Endothelial cell (in vitro differentiated cells): ENCODE measurements at places on chromosomes 6 and 20.

DNA sequence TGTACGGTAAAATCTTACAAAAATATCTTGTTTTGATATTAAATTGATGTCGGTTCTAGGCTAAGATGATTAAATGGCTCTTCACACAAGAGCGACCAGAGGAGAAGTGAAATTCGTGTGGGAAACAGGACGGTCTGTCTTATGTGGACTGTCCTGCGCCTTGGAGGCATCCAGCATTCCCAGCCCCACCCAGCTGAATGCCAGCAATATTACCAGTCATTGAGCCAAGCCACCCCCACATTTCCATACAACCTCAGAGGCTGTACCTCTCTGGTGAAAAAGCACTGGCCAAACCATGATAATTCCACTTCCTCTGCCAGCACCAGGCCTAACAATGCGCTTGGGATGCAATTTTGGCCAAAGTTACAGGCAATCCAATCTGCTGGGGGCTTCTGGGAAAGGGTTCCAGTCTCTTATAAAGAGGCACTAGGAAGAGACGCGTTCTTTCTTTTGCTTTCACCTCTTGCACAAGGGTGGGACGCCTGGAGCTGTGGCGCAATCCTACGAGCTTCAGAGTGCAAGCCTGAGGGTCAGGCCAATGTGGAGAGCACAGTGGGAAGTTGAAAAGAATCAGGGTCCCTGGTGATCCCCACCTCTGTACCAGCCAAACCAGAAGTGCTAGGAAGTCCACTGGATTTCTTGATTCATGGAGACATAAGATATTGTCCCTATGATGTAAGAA is 213.1 kb downstream of the PREX1 start:
- DNase-seq = no peak
- H3K36me3 ChIP-seq = no peaks in the 10 kb centered on the region
- H3K4me1 ChIP-seq = peaks cover 5% of the 10 kb centered on the region
- no peak overlapping the region for H3K27ac ChIP-seq
- peaks cover 12% of the 10 kb centered on the region for H3K27me3 ChIP-seq
- no peak overlapping the region for H3K4me3 ChIP-seq

- DNase-seq = no peak
- H3K27ac ChIP-seq = peak overlapping the region; percentile 36
- H3K4me1 ChIP-seq = peaks cover 2% of the 10 kb centered on the region
- peaks cover 35% of the 10 kb centered on the region for H3K27me3 ChIP-seq
- H3K4me3 ChIP-seq = no peak overlapping the region
Observed at GRCh38 chr20:29410806-29411457, 1846.5 kb upstream of the DEFB115 start.

DNA sequence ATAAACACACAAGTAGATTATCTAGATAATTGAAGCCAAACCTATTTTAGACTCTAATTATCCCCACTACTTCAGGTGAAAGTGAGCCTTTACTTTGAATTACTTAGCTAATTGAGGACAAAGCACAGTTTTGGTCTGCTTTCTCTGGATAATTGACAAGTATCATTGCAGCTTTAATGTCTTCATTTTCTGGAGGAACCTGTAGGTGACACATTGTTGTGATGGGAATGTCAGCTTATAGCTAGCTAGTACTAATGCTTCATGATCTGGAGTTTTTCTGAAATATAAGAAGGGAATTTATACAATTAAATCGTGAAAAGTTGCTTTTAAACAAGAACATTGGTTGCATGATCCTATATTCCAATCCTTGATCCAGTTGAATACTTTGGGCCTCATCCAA is 319.3 kb upstream of the CITED2 start:
- H3K27me3 ChIP-seq = no peaks in the 10 kb centered on the region
- H3K4me3 ChIP-seq = no peak overlapping the region
- no peaks in the 10 kb centered on the region for H3K4me1 ChIP-seq
- no peak overlapping the region for H3K27ac ChIP-seq

- H3K4me1 ChIP-seq = no peaks in the 10 kb centered on the region
- H3K4me3 ChIP-seq = no peak overlapping the region
- no peaks in the 10 kb centered on the region for H3K36me3 ChIP-seq
- peaks cover 3% of the 10 kb centered on the region for H3K27me3 ChIP-seq
Observed at GRCh38 chr20:61963149-61963548, 102.5 kb downstream of the TAF4 start.

GRCh38 chr6:144347933-144348332 is 62.8 kb downstream of the UTRN start:
- H3K4me1 ChIP-seq = peaks cover 66% of the 10 kb centered on the region
- peaks cover 14% of the 10 kb centered on the region for H3K36me3 ChIP-seq
- DNase-seq = no peak
- peak overlapping the region; percentile 33 for H3K27ac ChIP-seq
- peaks cover 13% of the 10 kb centered on the region for H3K27me3 ChIP-seq

DNA sequence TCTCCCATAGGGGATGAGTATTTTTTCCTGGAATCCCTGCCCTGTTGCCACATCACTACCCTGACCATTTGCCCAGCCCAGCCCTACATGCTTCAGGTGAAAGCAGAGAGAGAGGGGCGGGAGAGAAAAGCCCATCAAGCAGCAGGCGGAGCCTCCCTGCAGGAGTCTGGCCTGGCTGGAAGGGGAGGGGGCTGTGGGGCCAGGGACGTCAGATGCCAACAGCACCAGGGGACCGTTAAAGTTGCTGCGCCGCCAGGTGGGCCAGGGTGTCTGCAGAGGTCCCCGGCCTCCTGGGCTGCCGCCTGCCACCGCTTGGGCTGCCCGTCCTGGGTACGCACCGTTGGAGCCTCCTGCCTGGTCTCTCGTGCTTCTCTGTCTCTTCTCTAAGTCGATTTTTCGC is 757 bp upstream of the R3HDML start:
- no peaks in the 10 kb centered on the region for H3K4me1 ChIP-seq
- no peak overlapping the region for H3K4me3 ChIP-seq
- H3K27me3 ChIP-seq = peaks cover 3% of the 10 kb centered on the region
- H3K36me3 ChIP-seq = no peaks in the 10 kb centered on the region
- no peak overlapping the region for H3K27ac ChIP-seq

DNA sequence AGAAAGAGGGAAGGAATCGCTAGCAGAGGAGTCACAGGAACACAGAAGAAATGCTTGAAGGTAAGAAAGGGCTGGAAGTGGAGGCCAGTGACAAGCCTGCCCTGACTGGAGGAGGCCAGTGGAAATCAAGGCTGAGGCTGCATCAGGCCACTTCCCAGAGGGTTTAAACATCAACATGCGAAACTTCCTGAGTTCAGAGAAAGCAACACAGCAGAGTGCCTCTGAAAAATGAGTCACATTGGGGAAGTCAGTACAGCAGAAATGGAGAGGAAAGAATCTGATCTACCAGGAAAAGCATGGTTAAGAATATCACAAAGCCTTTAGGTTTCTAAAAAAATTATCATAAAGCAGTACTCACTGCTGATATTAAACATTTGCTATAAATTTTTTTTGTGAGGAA is 23.3 kb downstream of the NAPB start:
- no peak overlapping the region for H3K4me3 ChIP-seq
- H3K36me3 ChIP-seq = peaks cover 17% of the 10 kb centered on the region
- no peak for DNase-seq
- peaks cover 1% of the 10 kb centered on the region for H3K27me3 ChIP-seq
- peaks cover 10% of the 10 kb centered on the region for H3K4me1 ChIP-seq

GRCh38 chr20:64090165-64090564 is 6.0 kb upstream of the LKAAEAR1 start:
- peaks cover 9% of the 10 kb centered on the region for H3K4me1 ChIP-seq
- no peak for DNase-seq
- peaks cover 16% of the 10 kb centered on the region for H3K36me3 ChIP-seq
- peak overlapping the region; percentile 72 for H3K27ac ChIP-seq
- H3K27me3 ChIP-seq = peaks cover 31% of the 10 kb centered on the region

DNA sequence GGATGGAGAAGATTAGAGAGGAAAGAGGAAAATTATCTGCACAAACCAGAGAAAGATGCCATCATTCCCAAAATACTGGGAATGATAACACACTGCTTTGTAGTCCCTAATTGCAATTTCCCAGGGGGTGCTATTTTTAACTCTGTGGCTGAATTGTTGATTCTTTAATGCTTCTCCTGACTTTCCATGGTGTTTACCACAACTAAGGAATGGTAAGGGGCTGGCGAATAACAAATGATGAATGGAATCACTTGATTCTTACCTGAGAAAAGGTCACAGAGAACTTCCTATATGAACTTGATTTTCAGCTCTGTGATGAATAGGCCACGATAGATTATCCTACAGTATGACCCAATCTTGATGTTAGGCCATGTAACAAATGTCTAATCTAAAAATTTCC is 22.0 kb upstream of the IGF2R start:
- H3K4me1 ChIP-seq = peaks cover 10% of the 10 kb centered on the region
- H3K4me3 ChIP-seq = no peak overlapping the region
- no peak for DNase-seq
- H3K36me3 ChIP-seq = peaks cover 6% of the 10 kb centered on the region
- H3K27ac ChIP-seq = no peak overlapping the region
- peaks cover 3% of the 10 kb centered on the region for H3K27me3 ChIP-seq

GRCh38 chr20:10665791-10666190 is 8.0 kb downstream of the JAG1 start:
- peak overlapping the region; percentile 70 for H3K27ac ChIP-seq
- H3K4me1 ChIP-seq = peaks cover 84% of the 10 kb centered on the region
- H3K4me3 ChIP-seq = peak overlapping the region; percentile 79

- peaks cover 15% of the 10 kb centered on the region for H3K36me3 ChIP-seq
- no peaks in the 10 kb centered on the region for H3K4me1 ChIP-seq
- H3K27ac ChIP-seq = no peak overlapping the region
- no peak for DNase-seq
- peaks cover 10% of the 10 kb centered on the region for H3K27me3 ChIP-seq
Observed at GRCh38 chr20:43513372-43513930, 6.0 kb downstream of the L3MBTL1 start.

DNA sequence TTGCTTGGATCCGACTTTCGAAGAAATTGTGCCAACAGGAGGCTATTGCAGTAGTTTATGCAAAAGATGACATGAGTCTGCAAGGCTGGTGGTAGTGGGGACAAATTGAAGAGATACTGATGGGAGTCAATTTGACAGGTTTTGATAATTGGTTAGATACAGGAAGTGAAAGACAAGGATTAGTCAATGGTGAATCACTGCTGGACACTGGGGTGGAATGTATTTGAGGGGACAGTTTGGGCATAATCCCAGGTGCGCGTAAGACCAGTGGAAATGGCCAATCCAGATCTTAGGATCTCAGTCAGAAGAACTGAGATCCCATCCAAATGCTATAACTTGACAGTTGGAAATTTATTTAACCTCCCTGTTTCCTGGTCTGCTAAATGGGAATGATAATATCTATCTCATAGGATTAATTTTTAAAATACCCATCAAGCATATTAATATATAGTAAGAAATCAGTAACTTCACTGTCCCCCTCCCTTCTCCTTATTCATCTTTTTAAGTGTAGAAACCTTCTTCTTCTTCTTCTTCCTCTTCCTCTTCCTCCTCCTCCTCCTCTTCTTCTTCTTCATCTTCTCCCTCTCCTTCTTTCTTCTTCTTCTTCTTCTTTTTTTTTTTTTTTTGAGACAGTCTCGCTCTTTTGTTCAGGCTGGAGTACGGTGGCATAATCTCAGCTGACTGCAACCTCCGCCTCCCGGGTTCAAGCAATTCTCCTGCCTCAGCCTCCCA is 30.9 kb upstream of the ERVFRD-1 start:
- H3K27ac ChIP-seq = no peak overlapping the region
- no peaks in the 10 kb centered on the region for H3K27me3 ChIP-seq
- H3K4me1 ChIP-seq = peaks cover 7% of the 10 kb centered on the region

DNA sequence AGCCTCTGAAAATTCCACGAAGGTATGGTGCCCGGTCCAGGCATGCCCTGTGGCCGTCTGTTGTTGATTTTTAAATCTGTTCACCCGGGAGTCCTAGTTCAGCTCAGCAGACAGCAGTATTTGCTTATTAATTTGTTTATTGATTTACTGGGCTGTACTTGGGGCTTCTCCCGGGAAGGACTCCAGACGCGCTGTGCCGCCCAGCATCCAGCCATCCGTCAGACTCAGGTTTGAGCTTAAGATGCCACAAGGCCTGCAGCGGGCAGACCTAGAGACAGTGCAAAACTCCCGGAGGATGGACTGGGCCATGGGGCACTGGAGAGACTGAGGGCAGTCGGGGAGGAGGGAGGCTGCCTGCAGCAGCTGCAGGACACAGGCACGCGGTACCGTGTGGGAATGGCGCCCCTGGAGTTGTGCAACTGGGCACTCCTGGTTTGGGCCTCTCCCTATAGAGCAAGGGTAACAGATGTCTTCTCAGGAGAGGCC is 17.3 kb upstream of the CCDC167 start:
- H3K36me3 ChIP-seq = no peaks in the 10 kb centered on the region
- no peak overlapping the region for H3K4me3 ChIP-seq
- no peak overlapping the region for H3K27ac ChIP-seq
- H3K27me3 ChIP-seq = peaks cover 9% of the 10 kb centered on the region
- DNase-seq = no peak

GRCh38 chr20:37881601-37882343 is 21.2 kb upstream of the VSTM2L start:
- peaks cover 2% of the 10 kb centered on the region for H3K27me3 ChIP-seq
- peaks cover 2% of the 10 kb centered on the region for H3K4me1 ChIP-seq
- H3K36me3 ChIP-seq = no peaks in the 10 kb centered on the region

- peaks cover 9% of the 10 kb centered on the region for H3K4me1 ChIP-seq
- no peaks in the 10 kb centered on the region for H3K27me3 ChIP-seq
- no peaks in the 10 kb centered on the region for H3K36me3 ChIP-seq
- no peak overlapping the region for H3K4me3 ChIP-seq
Observed at GRCh38 chr6:88815491-88815890, 147.9 kb downstream of the RNGTT start.

GRCh38 chr6:31651602-31652191 is 764 bp downstream of the BAG6 start:
- peaks cover 20% of the 10 kb centered on the region for H3K36me3 ChIP-seq
- H3K4me3 ChIP-seq = peak overlapping the region; percentile 97
- H3K27ac ChIP-seq = peak overlapping the region; percentile 98
- peaks cover 16% of the 10 kb centered on the region for H3K4me1 ChIP-seq
- no peak for DNase-seq
